ENCODE measurements at places on chromosomes 2 and 18.

GRCh38 chr2:192544371-192544955, 349.7 kb upstream of the TMEFF2 start:
- no peak for DNase-seq

DNA sequence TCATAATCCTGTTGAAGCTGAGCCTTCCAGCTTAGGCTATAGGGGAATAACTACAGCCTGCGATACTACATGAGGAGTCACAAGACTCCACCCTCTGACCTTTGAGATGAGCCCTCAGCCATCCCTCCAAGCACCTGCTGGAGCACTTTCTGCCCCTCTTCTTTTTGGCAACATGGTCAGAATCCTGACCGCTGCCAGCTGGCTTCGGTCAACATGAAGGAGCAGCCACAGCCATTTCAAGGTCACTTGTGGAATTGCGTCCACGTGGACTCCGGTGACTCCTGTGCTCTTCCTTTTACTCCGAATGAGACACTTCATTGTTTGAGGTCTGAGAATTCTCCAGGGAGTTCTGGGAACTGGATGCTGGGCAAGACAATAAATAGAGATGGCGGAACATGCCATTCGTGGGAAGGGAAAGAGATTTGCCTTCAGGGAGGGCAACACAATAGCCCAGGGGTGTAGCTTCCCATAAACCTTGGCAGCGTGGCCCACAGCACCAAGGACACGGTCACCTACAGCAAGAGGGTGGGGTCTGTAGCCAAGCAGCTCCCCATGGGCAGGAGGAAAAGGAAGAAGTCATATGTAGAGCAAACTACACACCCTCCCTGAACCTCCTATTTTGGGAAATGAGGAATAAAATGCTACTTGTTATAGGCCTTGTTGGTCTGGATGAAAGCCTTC, 73.3 kb upstream of the PPP1CB start:
- DNase-seq: no peak

DNA sequence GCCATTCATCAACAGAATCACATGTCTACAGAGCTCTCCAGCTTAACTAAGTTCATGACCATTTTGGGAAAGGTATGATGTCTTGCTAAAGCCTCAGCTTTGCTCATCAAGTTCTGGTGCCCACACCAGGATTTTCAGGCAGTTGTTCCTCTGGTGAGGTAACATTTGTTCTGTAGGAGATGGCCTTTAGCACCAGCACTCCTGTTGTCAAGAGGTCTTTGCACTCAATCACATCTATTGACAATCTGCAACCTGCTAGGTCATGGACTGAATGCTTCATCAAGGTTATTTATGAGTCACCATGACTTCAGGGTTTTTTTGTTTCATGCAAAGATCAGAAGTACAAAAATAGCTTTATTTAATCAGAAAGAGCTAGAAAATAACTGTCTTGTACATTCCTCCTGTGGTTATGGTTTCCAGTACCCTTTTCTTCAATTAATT, 36.6 kb upstream of the VIT start:
- peak; percentile 49 for DNase-seq

DNA sequence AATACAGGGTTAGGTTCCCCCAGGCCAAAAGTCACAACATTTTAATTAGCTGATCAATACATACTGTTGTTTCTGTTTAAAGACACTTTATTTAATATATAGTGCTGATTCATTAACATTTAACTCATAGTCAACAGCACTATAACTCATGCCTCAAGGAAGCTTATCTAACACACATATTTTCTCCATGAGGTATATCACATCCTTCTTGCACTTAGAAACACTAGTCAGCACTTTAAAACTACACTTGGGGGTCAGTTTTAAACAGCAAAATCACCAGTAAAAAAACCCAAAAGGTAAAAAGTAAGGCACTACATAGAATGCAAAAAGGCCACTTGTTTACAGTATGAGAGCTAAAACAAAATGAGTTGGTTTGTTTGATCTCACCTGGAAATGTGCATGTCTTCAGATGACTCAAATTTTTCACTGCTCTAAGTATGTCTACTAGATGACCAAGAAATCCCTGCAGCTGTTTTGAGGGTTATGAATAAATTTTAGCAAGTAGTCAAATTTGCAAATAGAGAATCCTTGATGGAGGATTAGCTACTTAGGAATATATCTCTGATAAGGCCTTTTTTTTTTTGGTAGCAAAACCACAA, 54.1 kb upstream of the EPB41L5 start:
- DNase-seq: no peak
